Bronchial smooth muscle cell (primary cell): ENCODE measurements at places on chromosomes 13 and 19. TPM values are rescaled to one million over a fixed set of nuclear protein-coding genes. Genes with fewer than 3 reads are reported as not detected.

The ZNF726 gene
- total RNA-seq: 0.16 and 0.43 TPM in 2 replicates

The ZSCAN4 gene
- total RNA-seq: not detected in 2 replicates

The LSM4 gene
- 59.2 and 128 TPM in 2 replicates for total RNA-seq

The FLT3LG gene
- total RNA-seq: 4.9 and 5.3 TPM in 2 replicates

The MEDAG gene
- 105 and 137 TPM in 2 replicates for total RNA-seq

The GRK1 gene
- not detected in 2 replicates for total RNA-seq

The CEACAM6 gene
- not detected in 2 replicates for total RNA-seq

The DACT3 gene
- total RNA-seq: 3.3 and 4.6 TPM in 2 replicates

The KCNC3 gene
- not detected in 2 replicates for total RNA-seq

The MEIOSIN gene
- not detected in 2 replicates for total RNA-seq

The CD70 gene
- total RNA-seq: 0.09 and 0.32 TPM in 2 replicates

The LGALS4 gene
- 0.09 TPM in 1 of 2 replicates, not detected in the other for total RNA-seq

The ZNF562 gene
- total RNA-seq: 12.6 and 28.4 TPM in 2 replicates

The ZNF568 gene
- 23.3 and 24.7 TPM in 2 replicates for total RNA-seq

The FFAR1 gene
- total RNA-seq: not detected in 2 replicates

The FFAR3 gene
- not detected in 2 replicates for total RNA-seq

The ZNF790 gene
- total RNA-seq: 7.4 and 8.8 TPM in 2 replicates

The KANK3 gene
- total RNA-seq: 0.16 and 0.26 TPM in 2 replicates

The CACNG6 gene
- total RNA-seq: 0.34 and 0.47 TPM in 2 replicates

The CCL25 gene
- 0.16 TPM in 1 of 2 replicates, not detected in the other for total RNA-seq

The RUBCNL gene
- 1.4 and 3.5 TPM in 2 replicates for total RNA-seq

The ACER1 gene
- total RNA-seq: 0.09 TPM in 1 of 2 replicates, not detected in the other

The ZNF850 gene
- total RNA-seq: 1.3 TPM in 2 replicates

The LYPD3 gene
- 0.17 and 1.1 TPM in 2 replicates for total RNA-seq

The DHX34 gene
- 6.6 and 6.8 TPM in 2 replicates for total RNA-seq

The FLT1 gene
- total RNA-seq: 0.16 and 0.26 TPM in 2 replicates

The FNDC3A gene
- 48.5 and 55.8 TPM in 2 replicates for total RNA-seq

The ZNF71 gene
- total RNA-seq: 5.7 and 9.2 TPM in 2 replicates

The ZNF700 gene
- total RNA-seq: 5.5 and 6.9 TPM in 2 replicates

The SELENOV gene
- not detected in 2 replicates for total RNA-seq

The KCNN1 gene
- total RNA-seq: 0.34 TPM in 1 of 2 replicates, not detected in the other
